ENCODE measurements at places on chromosomes 3 and 15. TPM values are rescaled to one million over a fixed set of nuclear protein-coding genes. Genes with fewer than 3 reads are reported as not detected.
A peak's percentile ranks its signal among the peaks of the same experiment; 100 is the strongest.

The HEMK1 gene
- 13.3 TPM for total RNA-seq

The TMEM266 gene
- not detected for total RNA-seq

The SPATA12 gene
- total RNA-seq = 0.17 TPM

The CPEB1 gene
- not detected for total RNA-seq

DNA sequence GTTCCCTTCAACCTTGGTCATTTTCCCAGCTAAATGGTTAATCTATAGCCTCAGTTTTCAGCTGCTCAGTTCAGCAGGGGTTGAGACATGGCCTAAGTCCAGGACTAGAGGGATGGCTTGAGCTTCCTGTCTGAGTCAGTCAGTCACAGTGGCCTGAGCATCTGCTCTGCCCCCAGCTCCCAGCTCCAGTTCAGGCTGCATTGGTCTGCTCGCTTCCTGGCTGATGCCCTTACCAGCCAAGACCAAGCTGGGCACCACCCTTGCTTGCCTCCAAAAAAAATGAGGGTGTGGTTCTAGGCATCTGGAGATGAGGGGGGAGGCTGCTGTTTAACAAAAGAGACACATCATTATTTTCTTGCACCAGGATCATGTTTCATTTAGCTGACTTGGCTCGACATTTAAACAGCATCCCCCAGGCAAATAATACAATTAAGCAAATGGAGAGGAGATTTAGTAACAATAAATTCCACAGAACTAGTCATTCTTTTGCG, 70.7 kb downstream of the WNT5A start:
- DNase-seq = no peak

DNA sequence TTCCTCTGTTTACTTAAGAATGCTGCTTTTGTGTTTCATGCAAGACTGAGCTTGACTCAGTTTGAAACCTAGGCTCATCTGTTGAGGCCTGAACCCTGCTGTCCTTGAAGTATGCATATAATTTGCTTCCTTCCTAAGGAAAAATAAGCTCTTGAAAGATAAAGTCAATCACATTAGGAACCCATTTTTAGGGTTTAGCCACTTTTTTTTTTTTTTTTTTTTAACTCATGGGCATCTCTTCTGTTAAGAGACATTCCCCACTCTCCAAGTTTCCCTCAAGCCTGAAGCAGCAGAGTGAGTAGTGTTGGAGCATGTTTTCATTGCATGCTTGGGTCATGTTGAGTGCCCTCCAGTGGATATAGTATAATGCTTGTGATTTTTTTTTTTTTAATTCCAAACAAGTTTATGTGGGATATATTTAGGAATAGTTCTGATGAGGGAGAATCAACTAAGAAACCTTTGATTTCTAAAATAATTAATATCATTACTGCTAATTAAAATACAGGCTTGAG, 3.6 kb downstream of the CTNNB1 start:
- peak; percentile 78 for DNase-seq

DNA sequence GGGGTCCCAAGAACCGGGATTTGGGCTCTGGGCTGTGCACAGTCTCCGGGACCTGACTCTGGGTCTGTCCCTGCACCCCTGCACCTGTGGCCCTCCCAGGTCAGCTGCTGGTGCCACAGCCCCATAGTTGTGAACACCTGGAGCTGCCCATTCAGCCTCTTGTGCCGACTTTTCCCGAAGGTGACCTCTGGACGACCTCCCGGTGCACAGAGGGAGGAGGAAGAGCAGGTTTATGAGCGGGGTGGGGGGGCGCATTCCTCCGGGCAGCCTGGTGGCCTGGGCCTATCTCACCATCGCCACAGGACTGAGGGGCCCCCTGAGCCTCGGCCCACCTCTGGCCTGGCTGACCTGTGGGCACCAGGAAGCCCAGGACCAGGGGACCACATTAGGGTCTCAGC, 45.3 kb downstream of the DNAJB8 start:
- no peak for DNase-seq

DNA sequence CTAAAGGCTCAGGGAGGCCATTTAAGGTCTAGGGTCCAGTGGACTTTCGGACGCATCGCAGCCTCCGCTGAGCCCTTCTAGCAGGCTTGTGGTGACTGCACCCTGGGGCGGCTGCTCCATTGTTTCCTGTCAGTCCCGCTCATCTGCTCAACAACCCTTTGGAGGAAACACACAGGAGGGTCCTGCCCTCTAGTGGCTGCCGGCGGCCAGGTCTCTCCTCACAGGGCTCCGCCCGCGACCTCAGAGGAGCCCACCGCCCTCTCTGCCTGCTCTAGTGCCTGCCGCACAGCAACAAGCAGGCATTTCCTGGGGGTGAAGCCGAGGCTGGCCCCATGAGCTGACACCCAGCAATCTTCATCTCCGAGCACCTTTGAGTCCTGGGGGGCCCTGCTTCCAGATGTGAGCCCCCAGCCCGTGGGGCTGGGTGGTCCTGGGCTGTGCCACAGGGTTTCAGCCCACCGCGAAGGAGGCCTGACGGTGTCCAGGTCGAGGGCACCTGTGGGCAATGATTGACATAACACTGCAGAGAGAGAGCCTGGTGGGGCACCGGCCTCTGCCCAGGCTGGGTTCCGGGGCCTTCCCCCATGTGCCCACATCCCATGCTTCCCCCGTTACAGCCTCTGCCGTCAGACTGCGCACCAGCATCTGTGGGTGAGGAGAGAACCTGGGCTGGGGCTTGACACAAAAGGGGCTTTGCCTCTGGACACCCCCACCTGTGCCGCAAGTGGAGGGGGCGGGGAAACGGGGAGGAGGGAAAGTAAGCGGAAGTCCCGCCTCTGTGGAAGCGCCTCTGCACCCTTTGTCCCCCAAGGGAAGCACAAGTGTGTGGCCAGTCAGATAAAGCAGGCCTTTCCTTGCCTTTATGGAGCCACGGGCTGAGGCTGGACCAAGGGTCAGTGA, 27.0 kb upstream of the SFMBT1 start:
- peak; percentile 86 for DNase-seq

Measured in dermis blood vessel endothelial cell (primary cell).